ENCODE measurements at places on chromosomes 3 and 15. TPM values are rescaled to one million over a fixed set of nuclear protein-coding genes. Genes with fewer than 3 reads are reported as not detected.

The DLEC1 gene
- total RNA-seq: not detected

The SLC9A9 gene
- 2.0 TPM for total RNA-seq

The IL20RB gene
- total RNA-seq: 118 TPM

The CADPS gene
- 0.11 TPM for total RNA-seq

The ROBO1 gene
- 47.6 TPM for total RNA-seq

The SLC28A2 gene
- total RNA-seq: not detected

The AGBL1 gene
- total RNA-seq: not detected

The OR5K2 gene
- not detected for total RNA-seq

The RFT1 gene
- total RNA-seq: 30.1 TPM

The THRB gene
- total RNA-seq: 3.1 TPM

The PODXL2 gene
- total RNA-seq: 2.5 TPM

The KLHL6 gene
- 0.11 TPM for total RNA-seq

The SAMD7 gene
- total RNA-seq: not detected

The FANCD2OS gene
- total RNA-seq: not detected

Measured in foreskin keratinocyte (primary cell).